ENCODE measurements at places on chromosomes 11 and 22. TPM values are rescaled to one million over a fixed set of nuclear protein-coding genes. Genes with fewer than 3 reads are reported as not detected.

CD3E gene
- polyA plus RNA-seq: not detected

TMEM191C gene
- polyA plus RNA-seq: 81.8 TPM

KRTAP5-2 gene
- polyA plus RNA-seq: not detected

MS4A5 gene
- not detected for polyA plus RNA-seq

ZMAT5 gene
- 54.9 TPM for polyA plus RNA-seq

NAALADL1 gene
- not detected for polyA plus RNA-seq

SGSM1 gene
- 9.2 TPM for polyA plus RNA-seq

ACR gene
- polyA plus RNA-seq: not detected

AGBL2 gene
- polyA plus RNA-seq: not detected

OR52N2 gene
- not detected for polyA plus RNA-seq

APLNR gene
- polyA plus RNA-seq: not detected

UPK3A gene
- polyA plus RNA-seq: not detected

ABCC8 gene
- 13.2 TPM for polyA plus RNA-seq

MAPK8IP2 gene
- 48.0 TPM for polyA plus RNA-seq

AP2A2 gene
- polyA plus RNA-seq: 46.5 TPM

ARHGAP8 gene
- polyA plus RNA-seq: 5.0 TPM

EP300 gene
- 18.9 TPM for polyA plus RNA-seq

FREY1 gene
- not detected for polyA plus RNA-seq

DGAT2 gene
- polyA plus RNA-seq: 4.3 TPM

LRRC74B gene
- not detected for polyA plus RNA-seq

RPS3 gene
- 1,440 TPM for polyA plus RNA-seq
